ENCODE measurements at places on chromosomes 1 and 21.
A peak's percentile ranks its signal among the peaks of the same experiment; 100 is the strongest.

- DNase-seq = no peak
Measured at GRCh38 chr1:74425676-74426075, 86.7 kb downstream of the LRRC53 start.

DNA sequence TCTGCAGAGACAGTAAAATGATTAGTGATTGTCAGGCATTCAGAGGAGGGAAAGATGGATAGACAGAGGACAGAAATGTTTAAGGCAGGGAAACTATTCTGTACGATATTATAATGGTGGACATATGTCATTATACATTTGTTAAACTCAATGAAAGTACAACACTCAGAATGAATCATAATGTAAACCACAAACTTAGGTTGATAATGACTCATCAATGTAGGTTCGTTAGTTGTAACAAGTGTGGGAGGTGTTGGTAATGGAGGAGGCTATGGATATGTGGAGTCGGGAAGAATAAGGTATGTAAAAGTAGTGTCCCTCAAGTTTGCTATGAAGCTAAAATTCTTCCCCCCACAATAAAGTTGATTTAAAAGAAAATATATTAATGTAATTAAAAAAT, 455.0 kb downstream of the BRINP3 start:
- DNase-seq = no peak

DNA sequence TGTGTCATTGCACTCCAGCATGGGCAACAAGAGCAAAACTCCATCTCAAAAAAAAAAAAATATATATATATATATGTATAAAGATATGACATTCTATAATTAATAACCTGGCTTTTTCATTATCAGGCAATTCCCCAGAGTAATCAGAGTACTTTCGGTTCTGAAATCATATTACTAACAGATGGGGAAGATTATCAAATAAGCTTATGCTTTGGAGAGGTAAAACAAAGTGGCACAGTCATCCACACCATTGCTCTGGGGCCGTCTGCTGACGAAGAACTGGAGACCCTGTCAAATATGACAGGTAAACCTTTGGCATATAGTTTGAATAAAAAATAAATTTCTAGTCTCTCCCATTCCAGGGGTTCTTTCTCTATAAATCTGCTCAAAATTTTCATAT, 58.5 kb upstream of the SH3GLB1 start:
- no peak for DNase-seq

DNA sequence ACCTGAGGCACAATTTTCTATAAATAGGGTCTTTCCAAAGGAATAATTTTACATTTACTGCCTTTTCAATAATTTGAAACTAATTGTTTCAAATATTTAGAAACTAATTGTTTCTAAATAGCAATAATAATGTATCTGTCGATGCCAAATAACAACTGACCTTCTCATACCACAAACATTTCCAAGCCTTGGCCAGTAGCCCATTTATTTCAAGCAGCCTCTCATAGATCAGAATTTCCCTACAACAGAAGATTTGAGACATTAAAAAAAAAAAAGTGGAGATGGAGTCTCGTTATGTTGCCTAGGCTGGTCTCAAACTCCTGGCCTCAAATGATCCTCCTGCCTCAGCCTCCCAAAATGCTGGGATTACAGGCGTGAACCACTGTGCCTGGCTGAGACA, 2.1 kb upstream of the GFI1 start:
- DNase-seq = no peak

GRCh38 chr1:62906428-62906886, 122.5 kb downstream of the ATG4C start:
- no peak for DNase-seq

DNA sequence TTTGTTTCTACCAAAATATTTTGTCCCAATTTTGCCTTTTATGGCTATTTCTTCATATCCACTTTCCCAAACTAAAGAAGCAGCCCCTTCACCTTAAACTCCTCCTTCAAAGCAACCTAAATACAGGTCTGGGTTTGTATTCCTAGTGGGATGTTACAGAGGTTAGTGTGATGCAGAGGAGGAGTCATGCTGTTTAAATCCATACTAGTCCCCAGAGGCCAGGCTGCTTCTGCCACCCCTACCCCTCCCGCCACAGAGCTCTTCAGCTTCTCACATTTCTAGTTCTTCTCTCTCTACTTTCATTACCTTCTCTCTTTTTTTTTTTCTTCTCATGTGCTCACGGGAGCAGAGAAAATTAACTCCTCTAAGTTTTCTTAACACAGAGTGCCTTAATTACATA, 29.3 kb downstream of the SELL start:
- no peak for DNase-seq

GRCh38 chr1:225896937-225897549, 8.1 kb upstream of the LEFTY1 start:
- DNase-seq = peak; percentile 66

- DNase-seq = no peak
Measured at GRCh38 chr21:34844013-34844923, 175.5 kb downstream of the CLIC6 start.

DNA sequence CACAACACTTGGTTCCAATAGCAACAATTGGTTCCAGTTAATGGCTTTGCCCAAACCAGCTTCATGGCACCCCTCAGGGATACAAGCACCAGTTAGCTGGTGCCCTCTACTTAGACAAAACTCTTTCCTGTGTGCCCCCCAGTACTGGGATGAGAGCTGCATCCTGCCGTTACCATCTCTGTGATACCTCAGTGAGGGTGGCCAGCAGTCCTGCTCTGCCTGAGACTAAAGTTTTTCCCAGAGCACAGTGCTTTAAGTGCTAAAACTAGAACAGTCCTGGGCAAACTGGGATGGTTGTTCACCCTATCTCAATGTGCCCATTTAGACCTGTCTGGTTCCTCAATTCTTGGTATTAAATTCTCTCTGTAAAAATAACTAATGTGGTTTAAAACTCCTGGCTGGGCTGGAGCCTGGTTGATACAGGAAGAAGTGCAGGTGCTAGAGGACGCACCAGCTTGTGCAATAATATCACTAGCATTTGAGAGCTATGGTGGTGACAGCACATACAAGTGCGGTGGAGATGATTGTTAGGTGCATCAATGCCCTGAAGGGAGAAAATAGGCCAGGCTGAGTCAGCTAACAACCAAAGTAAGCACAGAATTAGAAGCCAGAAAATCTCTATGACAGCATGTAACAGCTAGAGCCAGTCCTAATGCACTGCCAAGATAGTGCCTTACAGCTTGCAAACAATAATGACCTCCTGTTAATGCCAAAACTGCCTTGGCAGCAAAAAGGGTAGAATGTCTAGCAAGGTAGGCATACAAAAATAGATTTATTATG, 179.8 kb upstream of the GALNT2 start:
- DNase-seq = no peak

- DNase-seq = no peak
Measured at GRCh38 chr1:3610527-3611169, 660 bp downstream of the MEGF6 start.

DNA sequence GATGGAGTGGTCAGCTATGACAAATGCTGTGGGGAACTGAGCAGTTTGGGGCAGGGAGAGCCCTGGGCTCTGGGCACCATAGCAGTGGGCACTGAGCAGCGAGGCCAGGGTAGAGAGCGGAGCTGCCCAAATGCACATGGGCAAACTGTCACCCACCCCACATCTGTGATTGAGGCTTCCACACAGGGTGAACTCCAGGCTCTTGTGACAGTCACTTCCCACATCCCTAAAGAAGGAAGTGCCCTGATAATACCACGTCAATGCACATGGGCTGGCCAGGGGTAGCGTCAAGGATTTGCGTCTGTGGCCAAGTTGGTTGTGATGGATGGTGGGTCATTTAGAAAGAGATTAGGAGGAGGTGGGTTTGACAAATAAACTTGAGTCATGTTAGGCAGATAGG, 2.6 kb upstream of the GUCA2B start:
- no peak for DNase-seq

DNA sequence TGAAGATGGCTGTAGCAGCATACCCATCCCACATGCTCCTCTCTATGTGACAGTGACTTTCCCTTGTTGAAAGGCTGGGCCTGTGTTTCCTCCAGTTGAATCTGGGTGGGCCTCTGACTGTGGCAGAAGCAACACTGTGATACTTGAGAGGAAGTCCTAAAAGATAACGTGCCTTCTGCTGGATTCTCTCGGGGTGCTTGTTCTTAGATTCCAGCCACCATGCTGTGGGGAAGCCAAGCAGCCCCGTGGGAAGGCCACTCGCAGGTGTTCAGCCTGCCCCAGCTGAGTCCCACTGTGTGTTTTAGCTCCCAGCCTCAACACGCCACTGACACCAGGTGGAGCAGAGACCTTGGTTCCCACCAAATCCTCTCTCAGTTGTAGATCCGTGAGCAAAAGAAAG, 31.5 kb downstream of the TRAPPC10 start:
- no peak for DNase-seq

GRCh38 chr1:110234691-110235090, 24.6 kb downstream of the KCNC4 start:
- DNase-seq = no peak

GRCh38 chr1:244749230-244750016, 86.0 kb upstream of the COX20 start:
- DNase-seq = no peak

DNA sequence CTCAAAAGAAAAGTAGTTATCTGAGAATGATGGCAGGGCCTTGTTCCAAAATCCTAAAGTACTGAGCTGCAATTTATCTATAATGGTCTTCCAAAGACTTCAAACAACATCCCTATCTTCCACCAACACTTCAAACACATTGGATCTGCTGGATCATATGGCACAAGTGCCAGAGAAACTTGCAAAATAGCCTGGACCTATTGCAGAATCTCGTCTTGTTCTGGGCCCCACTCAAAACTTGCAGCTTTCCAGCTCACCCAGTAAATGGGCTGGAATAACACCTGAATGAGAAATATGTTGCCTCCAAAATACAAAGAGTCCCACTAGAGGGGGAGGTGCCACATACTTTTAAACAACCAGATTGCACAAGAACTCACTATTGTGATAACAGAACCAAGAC, 44.0 kb upstream of the PKN2 start:
- no peak for DNase-seq

GRCh38 chr21:41759214-41759840, 7.5 kb downstream of the RIPK4 start:
- no peak for DNase-seq

DNA sequence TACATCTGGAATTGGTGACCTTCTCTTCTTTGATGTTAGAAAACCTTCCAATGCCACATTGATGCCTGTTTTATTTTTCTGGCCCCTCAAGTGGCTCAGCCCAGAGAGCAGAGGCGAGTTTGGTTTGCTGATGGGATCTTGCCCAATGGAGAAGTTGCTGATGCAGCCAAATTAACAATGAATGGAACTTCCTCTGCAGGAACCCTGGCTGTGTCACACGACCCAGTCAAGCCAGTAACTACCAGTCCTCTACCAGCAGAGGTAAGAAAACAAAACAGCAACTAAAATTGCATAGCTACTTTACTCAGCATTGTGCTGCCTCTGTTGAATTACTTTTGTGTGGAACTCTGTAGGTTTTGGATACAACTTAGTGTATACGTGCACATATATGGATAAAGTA, 97.6 kb downstream of the CC2D1B start:
- DNase-seq = no peak

DNA sequence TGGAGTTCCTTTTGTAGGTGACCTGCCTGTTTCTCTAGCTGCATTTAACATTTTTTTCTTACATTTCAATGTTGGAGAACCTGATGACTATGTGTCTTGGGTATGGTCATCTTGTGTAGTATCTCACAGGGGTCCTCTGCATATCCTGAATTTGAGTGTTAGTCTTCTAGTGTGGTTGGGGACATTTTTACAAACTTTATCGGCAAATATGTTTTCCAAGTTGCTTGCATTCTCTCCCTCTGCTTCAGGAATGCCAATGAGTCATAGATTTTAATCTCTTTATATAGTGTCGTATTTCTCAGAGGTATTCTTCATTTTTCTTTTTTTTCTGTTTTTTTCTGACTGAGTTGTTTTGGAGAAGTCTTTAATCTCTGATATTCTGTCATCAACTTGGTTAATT, 684.0 kb downstream of the NCAM2 start:
- DNase-seq = no peak

GRCh38 chr1:240004086-240004749, 87.5 kb upstream of the FMN2 start:
- DNase-seq = peak; percentile 8

- DNase-seq = no peak
Measured at GRCh38 chr1:98931128-98931835, 73.4 kb downstream of the PLPPR5 start.

- no peak for DNase-seq
Measured at GRCh38 chr1:167623951-167624350, 6.1 kb upstream of the RCSD1 start.

GRCh38 chr1:42305639-42306038, 29.4 kb downstream of the FOXJ3 start:
- DNase-seq = no peak

- no peak for DNase-seq
Measured at GRCh38 chr1:240912821-240913220, 300.9 kb upstream of the GREM2 start.

GRCh38 chr1:166080967-166081870, 85.6 kb downstream of the FAM78B start:
- no peak for DNase-seq

DNA sequence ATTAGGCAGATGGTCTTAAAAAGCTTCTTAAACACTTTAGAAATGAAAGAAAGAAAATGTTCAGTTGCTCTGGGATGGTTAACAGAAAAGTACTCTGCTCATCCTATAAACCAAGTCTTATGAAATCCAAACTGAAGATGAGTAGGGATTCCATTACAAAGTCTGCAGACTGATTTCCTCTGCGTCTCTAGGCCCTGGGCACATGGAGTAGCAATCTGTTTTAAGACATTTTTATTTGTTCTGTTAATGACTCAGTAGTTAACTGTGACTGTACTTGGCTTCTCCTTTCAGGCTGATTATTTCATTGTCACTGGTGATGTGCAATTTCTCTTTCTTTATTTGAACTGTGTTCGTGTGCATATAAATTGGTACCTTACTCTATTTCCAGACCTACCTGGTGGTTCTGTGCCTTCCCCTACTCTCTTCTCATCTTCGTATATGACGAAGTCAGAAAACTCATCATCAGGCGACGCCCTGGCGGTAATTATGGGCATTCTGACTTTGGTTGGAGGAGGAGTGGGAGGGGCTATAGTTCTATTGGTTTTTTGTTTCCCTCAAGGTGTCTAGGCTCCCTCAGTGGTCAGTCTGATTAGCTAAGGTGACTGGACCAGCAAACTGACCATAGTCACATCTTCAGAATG, 30.6 kb downstream of the ATP1A1 start:
- no peak for DNase-seq

- DNase-seq = no peak
Measured at GRCh38 chr1:201898240-201898894, 9.7 kb downstream of the SHISA4 start.

DNA sequence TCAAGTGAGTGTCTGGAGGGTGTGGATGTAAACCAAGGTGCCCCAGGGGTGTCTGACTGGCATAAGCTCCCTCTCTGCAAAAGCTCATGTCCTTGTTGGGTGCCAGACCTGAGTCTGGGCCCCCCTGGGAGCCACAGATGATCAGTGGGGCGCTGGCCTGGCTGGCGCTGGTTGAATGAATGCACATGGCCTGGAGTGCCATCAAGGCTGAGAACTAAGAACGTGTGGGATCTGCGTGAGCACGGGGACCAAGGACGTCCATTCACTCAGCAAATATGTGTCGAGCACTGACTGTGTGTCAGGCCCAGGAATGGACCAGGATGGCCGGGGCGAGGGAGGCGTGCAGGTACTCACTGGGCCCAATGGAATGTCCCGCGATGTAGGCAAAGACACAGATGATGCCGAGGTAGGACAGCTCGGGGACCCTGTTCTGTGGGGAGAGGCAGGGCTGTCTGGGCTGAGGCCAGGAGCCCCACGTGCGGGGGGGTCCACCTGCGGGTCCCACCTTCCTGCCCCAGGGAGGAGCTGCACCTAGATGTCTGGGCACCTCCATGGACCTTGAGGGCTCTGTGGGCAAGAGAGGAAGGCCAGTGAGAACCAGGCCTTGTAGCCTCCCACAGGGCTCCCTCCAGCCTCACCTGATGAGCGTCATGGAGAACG, 19.1 kb downstream of the SLC2A7 start:
- DNase-seq = no peak

Data from activated naive CD4-positive, alpha-beta T cell treated with Interleukin-2 at 50 U/mL for 16 hours (primary cell).